ENCODE measurements at places on chromosomes 12 and 14.

- DNase-seq: no peak
Observed at GRCh38 chr12:16610001-16610585, 4.1 kb upstream of the LMO3 start.

DNA sequence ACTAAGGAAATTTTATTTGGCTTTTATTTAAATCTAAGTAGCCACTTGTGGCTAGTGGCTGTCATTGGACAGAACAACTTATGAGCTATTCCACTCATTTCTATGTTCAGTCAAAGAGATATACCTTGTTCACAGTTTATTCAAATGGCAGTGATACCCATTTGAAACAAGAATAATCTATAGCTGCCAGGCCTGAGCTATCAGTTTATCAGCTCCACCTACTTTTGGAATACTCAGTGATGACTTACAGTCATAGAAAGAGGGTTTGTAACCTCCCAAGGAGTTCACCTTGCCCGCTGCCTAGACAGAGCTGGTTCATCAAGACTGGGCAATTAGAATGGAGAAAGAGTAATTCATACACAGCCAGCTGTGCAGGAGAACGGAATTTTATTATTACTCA is 4.5 kb upstream of the ABHD4 start:
- no peak for DNase-seq

- no peak for DNase-seq
Observed at GRCh38 chr12:52871291-52872039, 22.7 kb upstream of the KRT78 start.

- DNase-seq: no peak
Observed at GRCh38 chr14:64246688-64247087, 47.5 kb downstream of the ESR2 start.

GRCh38 chr12:96501133-96501761 is 11.9 kb downstream of the CFAP54 start:
- no peak for DNase-seq

GRCh38 chr12:118376089-118377020 is at the start of gene SUDS3:
SUDS3 (plus strand) TSS chr12:118376555; CDS start chr12:118376692, 137 bp downstream.
- DNase-seq: peak; percentile 97

- DNase-seq: no peak
Observed at GRCh38 chr14:101991352-101991751, 27.0 kb downstream of the DYNC1H1 start.

GRCh38 chr12:128971802-128972201 is 118.5 kb downstream of the GLT1D1 start:
- no peak for DNase-seq

DNA sequence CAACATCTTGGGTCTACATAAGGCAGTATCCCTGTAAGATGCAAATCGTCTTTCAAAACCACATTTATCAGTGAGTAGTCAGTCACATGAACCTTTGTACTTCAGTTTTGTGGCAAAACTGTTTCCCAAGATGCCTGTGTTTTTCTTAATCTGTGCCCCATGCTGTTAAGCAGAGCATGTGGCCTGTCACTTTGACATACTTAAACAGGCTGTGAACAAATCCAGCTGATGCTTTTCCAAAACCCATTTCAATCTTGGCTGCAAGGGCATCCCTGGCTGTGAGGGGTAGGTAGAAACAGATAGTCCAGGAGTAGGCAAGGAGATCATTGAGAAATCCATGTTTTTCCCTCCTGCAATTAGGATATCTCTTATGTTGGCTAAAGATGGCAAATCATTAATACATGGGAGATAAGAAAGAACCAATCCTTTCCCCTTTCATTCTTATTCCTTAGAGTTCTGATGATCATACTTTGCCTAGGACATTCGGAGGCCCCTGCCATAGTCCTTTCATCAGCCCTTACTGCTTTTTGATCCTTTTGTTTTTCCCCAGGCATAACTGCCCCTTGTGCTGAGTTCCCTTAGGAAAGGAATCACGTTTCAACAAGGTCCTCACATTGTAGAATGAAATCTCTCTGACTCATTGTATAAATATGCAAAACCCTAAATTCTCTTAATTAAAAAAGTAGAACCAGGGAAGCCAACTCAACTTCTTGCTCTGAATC is 121.1 kb upstream of the EEA1 start:
- no peak for DNase-seq

- peak; percentile 45 for DNase-seq
Observed at GRCh38 chr14:95432144-95433093, 84.0 kb downstream of the SYNE3 start.

- DNase-seq: no peak
Observed at GRCh38 chr14:91573528-91573893, 63.4 kb upstream of the PPP4R3A start.
